ENCODE measurements at places on chromosomes 1 and 21. TPM values are rescaled to one million over a fixed set of nuclear protein-coding genes. Genes with fewer than 3 reads are reported as not detected.
A peak's percentile ranks its signal among the peaks of the same experiment; 100 is the strongest.

DNA sequence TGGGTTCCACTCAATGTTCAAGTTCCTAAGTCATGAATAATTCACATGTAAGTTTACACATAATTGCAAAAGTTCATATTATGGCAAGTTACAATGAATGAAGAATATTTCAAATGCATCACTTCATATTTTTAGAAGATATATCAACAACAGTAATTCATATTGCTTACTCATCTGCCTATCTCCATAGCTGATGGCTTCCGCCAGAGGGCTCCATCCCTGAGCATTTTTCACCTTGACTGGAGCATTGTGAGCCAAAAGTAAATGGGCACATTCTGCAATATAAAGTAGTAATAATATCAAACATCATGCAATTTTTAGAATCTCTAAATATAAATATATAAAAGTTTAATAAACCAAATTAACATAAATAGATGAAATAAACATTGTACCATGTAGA lies 29.8 kb downstream of the ANKRD13C start:
- DNase-seq = no peak

GRCh38 chr1:29635501-29636263 lies 399.4 kb downstream of the PTPRU start:
- no peak for DNase-seq

The LCE3D gene
- total RNA-seq = not detected

DNA sequence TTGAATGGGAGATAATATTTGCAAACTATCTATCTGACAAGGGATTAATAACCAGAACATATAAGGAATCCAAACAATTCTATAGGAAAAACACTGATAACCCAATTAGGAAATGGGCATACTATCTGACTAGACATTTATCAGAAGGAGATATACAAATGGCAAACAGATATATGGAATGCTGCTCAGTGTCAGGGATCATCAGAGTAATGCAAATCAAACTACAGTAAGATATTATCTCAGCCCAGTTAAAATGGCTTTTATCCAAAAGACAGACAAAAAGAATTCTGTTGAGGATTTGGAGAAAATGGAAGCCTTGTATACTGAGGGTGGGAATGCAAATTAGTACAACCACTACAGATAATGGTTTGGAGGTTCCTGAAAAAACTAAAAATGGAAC lies 758.0 kb upstream of the B3GALT2 start:
- no peak for DNase-seq

- no peak for DNase-seq
Measured at GRCh38 chr1:46464915-46465314, 24.7 kb upstream of the DMBX1 start.

GRCh38 chr1:22317231-22317919 lies 134.3 kb upstream of the ZBTB40 start:
- DNase-seq = peak; percentile 37

The SMIM1 gene
- total RNA-seq = 1.6 TPM

The TEDDM1 gene
- total RNA-seq = not detected

The AMY1C gene
- total RNA-seq = not detected

GRCh38 chr1:9183441-9183840 lies 51.1 kb upstream of the H6PD start:
- no peak for DNase-seq

- no peak for DNase-seq
Measured at GRCh38 chr1:159005161-159005560, 4.5 kb upstream of the IFI16 start.

- DNase-seq = no peak
Measured at GRCh38 chr1:19730793-19731192, 66.1 kb downstream of the HTR6 start.

- DNase-seq = no peak
Measured at GRCh38 chr1:109827986-109828385, 64.3 kb upstream of the EPS8L3 start.

The OSCP1 gene
- total RNA-seq = 2.0 TPM

Data from CD8-positive, alpha-beta T cell (primary cell).